NCI-H2227 treated with DMSO at 0.1 percent for 48 hours (cell line): ENCODE measurements at places on chromosomes 2 and 18.

DNA sequence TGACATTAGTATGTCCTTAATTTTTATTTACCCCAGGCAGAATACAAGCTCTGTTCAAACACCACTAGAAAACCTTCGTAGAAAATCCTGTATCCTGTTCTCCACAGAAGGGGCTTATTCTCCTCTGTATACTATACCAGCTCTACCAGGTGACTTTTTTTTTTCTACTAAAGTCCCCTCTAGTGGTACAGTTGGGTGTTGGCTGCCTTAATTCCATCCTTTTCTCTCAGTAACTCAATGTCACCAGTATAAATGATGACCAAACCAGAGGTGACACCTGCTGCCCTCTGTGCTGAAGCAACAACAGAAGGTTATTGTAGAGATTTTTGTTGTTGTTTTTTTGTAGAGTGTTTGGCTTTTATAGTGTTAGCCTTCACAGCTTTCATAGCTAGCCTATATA, 1322.0 kb downstream of the LRP1B start:
- no peak for DNase-seq

DNA sequence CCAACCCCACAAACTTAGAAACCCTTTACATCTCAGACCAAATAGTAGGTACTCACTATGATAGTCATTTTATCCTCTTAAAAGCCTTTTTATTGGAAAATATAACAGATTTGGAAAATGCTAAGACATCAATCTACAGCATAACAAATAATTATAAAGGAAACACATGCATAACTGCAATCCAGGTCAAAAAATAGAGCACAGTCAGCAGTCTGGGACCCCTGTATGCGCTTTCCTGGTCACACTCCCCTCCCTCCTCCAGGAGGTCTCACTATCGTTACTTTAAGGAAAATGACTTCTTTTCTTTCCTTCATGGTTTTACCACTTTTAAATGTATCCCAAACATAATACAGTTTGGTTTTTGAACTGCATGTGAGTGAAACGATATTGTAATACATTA, 90.5 kb upstream of the CCDC150 start:
- no peak for DNase-seq

DNA sequence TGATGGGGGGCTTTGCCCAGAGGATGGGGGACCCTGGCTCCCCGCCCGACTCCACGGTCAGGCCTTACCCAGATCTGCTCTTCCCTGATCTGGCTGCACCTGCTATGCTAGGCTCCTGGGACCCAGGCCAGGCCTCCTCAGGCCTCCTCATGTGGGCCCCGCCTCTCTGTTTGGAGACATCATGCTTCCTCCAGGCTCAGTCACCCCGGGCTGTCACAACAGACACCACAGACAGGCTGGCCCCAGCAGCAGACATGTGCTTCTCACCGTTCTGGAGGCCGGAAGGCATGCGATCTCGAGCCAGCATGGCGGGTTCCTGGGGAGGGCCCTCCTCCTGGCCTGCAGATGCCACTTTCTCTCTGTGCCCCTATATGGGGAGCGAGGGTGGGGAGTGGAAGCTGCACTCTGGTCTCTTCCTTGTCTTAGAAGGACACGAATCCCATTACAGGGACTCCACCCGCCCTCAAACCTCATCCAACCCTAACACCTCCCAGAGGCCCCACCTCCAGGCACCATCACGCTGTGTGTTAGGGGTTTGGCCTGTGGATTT, 10.8 kb upstream of the NEU4 start:
- DNase-seq = no peak

DNA sequence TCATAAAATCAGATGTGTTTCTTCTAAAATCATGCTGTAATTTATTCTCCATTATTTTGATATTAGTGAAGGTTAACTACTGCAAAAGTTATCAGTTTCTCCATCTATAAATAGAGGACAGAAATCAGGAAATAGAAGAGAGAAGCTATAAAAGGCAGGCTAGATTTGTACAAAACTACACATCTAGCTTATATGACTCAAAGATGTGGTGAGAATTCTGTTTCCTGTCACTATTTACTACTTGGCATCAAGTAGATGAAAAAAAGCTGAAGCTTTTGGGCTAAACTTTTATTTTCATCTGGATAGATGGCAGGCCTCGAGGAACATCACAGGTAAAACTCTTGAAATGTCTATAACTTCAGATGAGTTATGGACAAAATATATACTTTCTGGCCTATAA, 49.8 kb upstream of the NAB1 start:
- DNase-seq = no peak

DNA sequence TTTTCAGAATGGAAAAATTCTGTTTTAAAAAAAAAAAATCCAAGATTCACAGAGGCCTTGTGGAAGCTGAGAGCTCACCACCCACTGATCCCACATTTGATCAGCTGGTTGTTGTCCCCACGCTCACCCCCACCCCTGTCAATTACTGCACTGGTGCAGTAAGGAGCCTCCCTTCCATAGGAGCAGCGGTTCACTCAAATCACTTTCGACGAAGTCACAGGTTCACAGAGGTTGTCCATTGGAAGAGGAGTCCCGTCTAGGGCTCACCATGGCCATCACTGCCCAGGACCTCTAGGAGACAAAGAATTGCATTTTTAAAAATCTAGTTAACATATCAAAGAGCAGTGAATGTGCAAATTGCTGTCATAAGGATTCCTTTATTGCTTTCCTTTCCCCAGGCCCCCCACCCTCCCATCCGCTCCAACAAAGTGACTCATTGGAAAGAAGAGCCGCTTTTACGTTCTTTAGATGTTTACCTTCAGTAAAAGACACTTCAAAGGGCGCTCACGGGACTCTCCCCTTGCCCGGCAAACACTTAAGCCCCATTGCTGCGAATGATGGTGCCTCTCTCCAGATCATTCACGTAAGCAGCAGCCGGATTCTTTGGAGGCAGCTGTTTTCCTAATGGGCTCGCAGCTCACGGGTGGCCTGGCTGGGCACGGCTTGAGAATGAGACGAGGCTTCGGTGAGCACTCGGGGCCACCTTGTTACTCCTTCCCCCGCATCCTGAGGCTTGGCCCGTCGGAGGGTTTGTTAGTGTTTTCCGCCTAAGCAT, 165.5 kb upstream of the SALL3 start:
- DNase-seq = no peak

DNA sequence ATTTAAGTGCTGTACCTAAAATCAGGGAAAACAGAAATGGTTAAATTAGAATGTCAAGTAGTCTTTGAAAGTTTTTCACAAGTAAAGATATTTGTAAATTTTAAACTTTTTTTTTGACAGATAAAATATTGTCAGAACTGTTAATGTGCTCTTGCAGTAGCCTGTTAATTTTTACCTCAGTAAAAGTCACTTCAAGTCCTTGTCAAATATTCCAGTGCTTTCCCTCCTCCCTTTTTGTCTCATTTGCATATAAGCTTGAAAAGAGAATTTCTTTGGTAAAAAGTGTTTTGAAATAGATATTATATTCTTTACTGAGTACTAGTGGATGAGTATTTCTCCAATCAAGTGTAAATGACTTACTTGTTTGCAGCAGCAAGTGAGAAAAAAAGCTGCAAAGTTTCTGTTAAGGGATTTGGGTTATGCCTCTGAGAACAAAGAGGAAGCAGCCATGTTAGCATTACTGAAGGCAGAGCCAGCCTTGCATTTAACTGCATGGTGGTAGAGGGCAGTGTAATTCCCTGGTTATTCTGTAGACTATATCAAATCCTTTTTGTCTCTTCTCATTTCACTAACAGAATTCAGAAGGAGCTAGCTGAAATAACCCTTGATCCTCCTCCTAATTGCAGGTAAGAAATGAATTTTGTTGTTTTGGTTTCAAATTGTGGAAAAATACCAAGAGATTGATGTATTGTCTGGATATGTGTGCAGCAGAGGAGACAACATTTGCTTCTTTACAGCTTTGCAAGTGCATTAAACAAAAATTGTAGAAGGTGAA, 3.2 kb downstream of the UBE2E3 start:
- DNase-seq = peak; percentile 78

DNA sequence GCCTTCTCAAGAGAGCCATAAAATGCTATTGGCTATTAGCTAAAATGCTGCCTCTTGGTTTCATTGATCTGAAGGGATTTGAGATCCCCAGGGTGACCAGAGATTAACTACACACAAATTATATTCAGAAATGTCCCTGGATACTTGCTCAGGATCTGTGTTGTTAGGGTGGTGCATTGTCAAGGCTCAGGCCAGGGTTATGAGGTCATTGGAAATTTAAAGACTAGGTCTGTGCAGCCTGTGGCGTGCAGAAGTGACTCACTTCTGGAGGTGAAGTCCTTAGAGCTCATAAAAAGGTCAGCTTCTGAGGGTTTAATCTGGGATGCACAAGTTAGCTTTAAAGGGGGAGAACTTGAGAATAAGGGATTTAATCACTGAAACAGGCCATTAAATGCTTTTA, 23.5 kb downstream of the LRRTM1 start:
- peak; percentile 52 for DNase-seq

DNA sequence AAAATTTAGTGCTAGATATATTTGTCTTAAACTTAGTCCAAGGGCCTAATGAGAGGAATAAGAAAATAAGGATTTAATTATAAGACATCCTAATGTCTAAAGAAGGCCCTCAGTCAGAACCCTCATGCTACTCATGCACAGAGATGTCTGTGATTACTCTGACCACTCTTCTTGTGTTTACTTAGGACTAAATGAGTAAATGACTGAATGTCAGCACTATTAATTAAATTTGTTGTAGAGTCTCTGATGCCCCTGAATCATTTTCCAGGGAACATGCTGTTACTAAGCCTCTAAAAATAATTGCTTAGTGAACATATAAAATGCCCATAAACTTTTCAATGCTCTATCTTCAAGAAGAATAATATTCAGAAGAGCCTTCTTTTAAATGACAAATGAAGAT, 32.4 kb downstream of the GULP1 start:
- no peak for DNase-seq

DNA sequence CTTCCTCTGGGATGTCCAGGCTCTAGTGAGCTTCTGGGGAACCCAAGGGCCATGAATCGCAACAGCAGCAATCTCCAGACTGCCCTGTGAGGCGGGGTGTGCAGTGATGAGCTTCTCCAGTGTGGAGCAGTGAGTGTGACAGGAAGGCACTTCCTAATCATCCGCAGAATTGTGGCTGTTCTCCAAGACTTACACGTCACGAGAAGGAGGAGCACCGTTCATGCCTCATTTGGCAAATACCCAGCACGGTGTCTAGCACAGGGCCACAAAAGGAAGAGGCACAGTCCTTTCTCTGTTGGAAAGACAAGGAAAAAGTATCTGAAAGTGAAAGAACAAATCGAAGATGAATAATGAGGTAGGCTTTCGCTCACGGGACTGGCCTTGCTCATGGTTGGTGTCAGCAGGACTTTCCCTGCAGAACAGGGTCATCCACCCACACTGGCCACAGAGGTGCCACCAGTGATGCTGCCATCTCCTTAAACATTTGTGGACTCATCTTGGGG, 125.1 kb upstream of the HAAO start:
- DNase-seq = no peak

DNA sequence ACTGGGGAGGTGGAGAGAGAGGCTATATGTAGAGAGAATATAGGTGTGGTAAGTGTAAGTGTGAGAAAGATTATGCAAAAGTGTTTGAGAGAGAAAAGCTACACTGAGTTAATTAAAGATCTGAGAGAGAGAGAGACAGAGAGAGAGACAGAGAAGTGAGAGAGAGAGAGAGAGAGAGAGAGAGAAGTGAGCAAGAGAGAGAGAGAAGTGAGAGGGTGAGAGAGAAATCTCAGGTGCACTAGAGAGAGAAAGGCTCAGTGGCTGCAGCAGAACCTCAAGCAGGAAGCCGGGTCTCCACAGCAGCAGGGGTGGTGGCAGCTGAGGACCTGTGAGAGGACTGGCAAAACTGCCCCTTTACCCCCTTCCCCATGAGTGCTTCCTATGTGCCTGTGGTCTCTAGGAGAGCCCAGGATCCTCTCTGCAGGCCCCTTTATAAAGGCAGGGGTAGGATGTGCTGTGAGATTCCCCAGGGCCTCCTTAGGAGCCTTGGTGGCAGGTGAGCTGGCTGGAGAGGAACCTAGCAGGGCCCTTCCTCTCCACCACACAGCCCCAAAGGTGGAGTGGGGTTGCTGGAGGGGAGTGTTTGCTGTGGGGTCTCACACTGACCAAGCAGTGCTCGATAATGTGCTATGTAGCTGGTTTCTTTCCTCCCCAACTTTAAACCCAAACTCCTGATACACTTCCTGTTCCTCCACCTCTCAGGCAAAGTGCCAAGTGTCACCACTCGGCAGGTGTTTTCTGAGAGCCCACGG, 52.6 kb downstream of the SLC4A5 start:
- DNase-seq = no peak

GRCh38 chr2:240184656-240185055, 44.2 kb upstream of the OTOS start:
- no peak for DNase-seq

GRCh38 chr2:39736640-39737039, 42.4 kb downstream of the THUMPD2 start:
- no peak for DNase-seq

- DNase-seq = no peak
Measured at GRCh38 chr18:49273241-49273880, 187.1 kb downstream of the DYM start.

GRCh38 chr2:3475771-3476170, 43.6 kb downstream of the ADI1 start:
- DNase-seq = no peak

DNA sequence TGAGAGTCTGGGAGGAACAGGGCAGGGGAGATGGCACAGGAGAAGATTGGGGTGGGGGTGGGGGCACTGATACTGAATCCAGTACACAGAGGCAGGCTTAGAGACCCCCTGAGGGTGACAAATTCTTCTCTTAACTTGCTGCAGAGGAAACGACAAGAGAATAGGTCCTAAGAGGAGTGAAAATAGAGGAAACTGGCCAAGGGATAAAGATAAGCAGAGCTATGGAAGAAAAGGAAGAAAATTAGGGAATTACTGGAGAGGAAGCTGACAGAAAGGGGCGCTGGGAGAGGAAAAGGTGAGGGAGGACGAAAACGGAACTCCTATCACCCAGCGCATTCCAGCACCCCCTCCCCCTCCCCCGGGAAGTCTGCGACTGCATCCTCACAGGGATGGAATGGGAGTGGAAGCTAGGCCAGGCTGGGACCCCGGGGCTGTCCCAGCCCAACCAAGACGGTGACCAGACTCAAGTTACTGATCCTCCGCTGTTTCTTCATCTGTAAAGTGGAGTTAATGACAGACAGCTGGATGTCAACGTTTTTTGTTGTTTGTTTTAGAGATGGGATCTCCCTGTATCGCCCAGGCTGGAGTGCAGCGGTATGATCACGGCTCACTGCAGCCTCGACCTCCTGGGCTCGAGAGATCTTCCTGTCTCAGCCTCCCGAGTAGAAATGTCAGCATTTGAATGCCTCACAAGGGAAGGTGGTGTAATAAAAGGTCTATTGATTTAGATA, 2.6 kb upstream of the EMX1 start:
- DNase-seq = no peak

DNA sequence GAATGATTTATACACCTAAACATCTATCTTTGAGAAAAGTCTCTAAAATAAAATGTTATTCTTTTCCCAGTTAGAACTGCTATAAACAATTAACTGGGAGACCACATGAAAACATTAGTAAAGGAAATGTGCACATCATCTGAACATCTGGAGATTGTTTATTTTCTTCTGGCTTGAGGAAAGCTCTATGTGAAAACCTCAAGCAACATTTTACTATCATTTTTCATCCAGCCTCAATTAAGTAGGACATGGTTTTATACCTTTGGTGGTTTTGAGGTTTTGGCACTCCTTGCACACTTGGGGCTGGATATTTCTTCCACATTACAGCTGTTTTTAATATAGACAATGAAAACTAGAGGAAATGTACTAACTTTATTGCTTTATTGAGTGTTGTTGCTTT, 609.5 kb upstream of the SLC8A1 start:
- DNase-seq = no peak

- no peak for DNase-seq
Measured at GRCh38 chr18:79742076-79742475, 55.7 kb upstream of the KCNG2 start.

GRCh38 chr2:238802957-238803356, 44.9 kb upstream of the TWIST2 start:
- no peak for DNase-seq
